ENCODE measurements at places on chromosomes 2 and 18.
A peak's percentile ranks its signal among the peaks of the same experiment; 100 is the strongest.

DNA sequence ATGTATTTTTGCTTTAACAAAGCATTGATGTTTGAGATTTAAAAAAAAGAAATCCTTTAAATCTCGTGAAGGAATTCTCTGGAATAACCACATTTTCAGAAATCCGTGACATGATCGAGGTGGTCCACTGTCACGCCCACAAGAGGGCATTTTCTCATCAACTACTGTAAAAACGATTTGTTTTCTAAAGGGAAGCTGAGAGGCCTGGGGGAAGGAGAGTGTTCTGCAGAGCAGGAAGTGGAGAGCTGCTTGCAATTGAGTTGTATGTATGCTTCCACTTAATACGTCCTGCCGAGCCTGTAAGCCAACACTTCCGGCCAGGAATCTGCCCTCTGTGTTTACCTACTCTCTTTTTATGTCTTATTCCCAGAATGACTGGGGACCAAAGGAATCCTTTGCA, 19.4 kb downstream of the KLHL29 start:
- peak; percentile 30 for DNase-seq

GRCh38 chr2:45169339-45170190, 160.3 kb upstream of the SIX2 start:
- no peak for DNase-seq

DNA sequence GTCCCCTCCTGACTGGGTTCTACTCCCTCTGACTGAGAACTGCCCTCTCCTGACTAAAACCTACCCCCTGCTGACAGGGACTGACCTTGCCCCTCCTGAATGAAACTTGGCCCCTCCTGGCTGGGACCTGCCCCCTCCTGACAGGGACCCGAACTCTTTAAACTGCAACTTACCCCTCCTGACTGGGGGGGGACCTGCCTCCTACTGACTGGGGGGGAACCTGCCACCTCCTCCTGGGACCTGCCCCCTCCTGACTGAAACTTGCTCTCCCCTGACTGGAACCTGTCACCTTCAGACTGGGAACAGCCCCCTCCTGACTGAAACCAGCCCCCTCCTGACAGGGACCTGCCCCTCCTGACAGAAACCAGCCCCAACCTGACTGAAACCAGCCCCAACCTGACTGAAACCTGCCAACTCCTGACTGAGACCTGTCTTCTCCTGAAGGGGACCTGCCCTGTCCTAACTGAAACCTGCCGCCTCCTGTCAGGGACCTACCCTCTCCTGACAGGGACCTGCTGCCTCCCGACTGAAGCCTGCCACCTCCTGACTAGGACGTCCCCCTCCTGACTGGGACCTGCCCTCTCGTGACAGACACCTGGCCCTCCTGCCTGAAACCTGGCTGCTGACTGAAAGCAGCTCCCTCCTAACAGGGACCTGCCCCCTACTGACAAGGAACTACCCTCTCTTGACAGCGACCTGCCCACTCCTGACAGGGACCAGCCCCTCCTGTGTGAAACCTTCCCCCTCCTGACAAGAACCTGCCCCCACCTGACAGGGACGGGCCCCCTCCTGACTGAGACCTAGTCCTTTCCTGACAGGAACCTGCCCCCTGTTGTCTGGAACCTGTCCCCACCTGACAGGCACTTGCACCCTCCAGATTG, 87.1 kb downstream of the PXDN start:
- DNase-seq, result no peak

GRCh38 chr2:214261683-214262082, 149.2 kb upstream of the VWC2L start:
- no peak for DNase-seq

DNA sequence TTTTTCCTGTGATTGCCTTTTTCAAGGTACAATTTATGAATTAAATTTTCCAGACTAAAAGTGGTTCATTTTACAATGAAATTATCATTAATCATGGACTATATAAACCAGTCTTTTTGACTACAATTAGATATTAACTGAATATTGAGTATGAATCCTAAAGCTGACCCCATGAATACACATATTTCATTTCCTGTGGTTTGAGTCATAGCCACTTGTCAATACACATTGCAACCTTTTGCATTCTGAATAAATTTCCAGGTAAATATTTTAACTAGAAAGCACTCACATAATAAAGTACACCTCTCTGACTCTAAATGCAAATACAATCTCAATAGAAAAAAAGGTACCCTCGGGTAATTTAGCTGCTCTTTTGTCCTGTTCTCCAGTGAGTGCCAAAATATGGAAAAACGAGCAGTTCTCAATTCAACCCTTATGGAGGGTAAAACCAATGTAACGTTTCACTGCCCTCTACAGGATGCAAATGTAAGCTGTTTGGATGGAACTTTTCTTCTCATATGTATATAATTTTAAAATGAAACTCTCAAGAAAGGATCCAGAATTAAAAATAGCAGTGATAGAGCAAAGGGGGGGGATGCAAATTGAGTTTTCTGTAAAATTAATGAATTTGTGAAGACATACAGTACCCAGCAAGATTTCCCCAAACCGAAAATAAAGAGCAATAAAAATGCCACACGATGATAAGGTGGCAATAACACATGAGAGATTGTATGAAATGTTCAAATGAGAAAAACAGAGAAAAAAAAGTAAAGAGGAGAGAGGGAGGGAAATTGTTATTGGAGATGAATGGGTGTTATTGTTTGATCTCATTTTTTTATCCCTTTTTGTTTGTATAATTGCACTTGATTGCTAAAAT, 1795.7 kb upstream of the PIK3C3 start:
- no peak for DNase-seq

- no peak for DNase-seq
Measured at GRCh38 chr2:25379535-25379934, 37.8 kb upstream of the DNMT3A start.

GRCh38 chr18:46623541-46623940, 33.5 kb downstream of the LOXHD1 start:
- DNase-seq, result peak; percentile 46

DNA sequence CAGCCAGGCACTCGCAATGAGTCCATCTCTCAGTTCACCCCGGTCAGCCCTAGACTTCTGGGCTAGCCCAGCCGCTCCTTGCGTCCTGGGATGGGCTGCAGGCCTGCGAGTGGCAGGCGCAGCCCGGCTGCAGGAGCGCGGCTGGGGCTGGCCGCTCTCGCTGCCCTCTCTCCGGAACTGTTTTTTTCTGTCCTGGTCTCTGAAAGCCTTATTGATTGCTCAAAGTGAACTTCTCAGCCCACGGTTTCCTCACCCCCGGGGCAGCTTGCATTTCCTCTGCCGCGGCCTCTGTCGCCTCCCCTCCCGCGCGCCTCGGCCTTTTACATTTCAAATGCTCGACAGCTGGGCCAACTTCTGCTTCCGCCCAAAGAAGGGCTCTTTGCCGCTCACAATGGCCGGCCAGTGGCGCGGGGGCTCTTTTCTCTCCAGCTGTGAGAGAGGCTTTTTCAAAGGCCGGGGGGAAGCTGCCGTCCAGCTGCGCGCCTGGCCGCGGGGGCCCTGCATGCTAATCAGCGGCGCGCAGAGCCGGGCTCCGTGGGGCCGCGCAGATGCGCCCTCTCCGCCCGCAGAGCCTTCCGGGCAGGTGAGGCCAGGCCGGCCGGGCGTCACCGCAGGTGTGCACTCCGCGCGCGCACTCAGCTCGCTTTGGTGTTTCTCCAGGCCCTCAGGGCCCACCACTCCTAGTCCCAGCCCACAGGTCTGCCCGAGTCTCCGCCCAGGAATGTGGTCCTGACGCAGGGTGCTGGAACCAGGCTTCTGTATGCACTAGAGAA, 513.8 kb downstream of the RNF144A start:
- peak; percentile 54 for DNase-seq

GRCh38 chr2:240068193-240068592, 14.9 kb upstream of the OR6B3 start:
- DNase-seq, result no peak

DNA sequence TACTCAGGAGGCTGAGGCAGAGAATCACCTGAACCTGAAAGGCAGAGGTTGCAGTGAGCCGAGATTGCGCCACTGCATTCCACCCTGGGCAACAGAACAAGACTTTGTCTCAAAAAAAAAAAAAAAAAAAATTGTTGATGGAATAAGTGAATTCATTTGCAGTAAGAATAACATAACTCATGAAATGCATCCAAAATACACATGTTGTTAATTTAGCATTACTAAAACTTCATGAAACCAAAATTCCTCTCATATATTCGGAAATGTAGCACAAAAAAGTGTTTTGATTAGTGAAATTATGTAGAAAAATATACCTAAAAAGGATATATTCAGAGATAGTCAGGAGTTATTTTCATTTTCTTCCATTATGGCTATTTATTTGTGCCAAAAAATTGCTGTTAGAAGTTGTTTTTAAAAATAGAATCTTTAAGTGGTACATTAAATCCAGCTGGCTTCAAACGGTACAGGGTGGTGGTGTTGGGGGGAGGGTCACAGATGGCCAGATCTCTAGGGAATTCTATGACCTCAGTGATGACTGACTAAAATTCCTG, 78.2 kb upstream of the UGP2 start:
- DNase-seq, result no peak

DNA sequence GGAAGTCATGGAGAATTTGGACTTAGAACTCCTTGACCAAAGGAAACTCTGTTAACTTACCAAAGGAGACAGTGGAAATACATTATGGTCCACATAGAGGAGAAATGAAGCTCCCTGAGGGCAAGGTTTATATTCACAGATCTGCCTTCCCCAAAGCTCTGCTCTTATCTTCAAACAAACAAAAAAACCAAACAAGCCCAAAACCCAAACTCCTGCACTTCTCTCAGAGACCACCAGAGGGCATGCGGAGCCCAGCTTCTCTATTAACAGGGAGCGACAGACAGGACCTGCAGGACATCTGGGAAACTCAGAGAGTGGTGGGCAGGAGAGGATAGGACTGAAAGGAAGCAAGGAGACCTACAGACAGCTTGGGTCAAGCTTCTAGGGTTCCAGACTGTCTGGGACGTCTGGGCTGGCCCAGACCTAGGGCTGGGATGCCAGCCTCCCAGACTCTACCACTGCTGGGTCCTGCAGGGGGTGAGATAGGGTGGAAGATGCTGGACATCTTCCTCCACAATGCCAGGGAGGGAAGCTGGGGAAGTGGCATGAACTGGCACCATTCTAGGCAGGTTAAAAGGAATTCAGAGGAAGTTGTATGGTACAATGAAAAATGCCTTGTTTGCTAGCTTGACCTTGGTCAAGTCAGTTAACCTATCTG, 4.0 kb upstream of the WNT10A start:
- peak; percentile 80 for DNase-seq

DNA sequence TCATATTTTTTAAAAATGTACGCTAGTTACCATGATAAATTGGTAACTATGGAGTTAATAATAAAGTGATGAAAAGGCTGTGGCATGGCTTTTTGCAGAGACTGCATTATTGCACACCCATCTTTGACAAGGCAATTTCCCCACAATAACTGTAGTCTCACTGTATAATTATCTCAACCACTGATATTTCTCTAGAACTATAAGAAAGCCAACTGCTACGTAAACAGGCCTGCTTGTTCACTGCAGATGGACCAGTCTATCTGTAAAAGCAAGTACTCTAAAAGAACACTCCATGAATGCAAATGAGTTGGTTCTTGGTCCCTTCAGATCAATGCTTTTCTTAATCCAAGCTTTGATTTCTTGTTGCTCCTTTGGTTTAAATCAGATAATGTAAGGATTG, 218.7 kb downstream of the RBM43 start:
- no peak for DNase-seq

DNA sequence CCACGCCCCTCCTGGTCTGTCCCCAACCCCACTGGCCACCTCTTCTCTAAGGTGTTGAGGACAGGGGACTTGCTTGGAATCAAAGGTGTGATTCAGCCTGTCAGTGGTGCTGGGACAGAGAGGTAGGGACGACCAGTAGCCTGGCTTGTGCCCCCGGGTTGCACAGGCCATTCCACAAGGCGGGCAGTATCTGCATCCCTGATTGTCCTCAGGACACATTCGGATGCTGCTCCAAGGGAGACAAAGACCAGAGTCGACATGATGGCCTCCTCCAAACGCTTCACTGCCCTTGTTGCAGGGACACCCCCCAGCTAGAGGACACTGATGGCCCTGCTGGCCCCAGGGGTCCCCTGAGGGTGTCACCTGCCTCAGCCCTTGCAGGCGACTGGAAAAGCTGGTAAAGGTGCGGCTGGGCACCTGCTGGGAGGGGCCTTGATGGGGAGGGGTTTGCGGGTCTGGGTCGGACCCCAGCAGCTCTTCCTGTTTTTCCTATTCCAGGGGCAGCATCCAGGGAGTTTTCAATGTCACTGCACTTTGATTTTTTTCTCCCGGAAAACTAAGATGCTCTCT, 98.0 kb downstream of the PTGR3 start:
- DNase-seq, result no peak

DNA sequence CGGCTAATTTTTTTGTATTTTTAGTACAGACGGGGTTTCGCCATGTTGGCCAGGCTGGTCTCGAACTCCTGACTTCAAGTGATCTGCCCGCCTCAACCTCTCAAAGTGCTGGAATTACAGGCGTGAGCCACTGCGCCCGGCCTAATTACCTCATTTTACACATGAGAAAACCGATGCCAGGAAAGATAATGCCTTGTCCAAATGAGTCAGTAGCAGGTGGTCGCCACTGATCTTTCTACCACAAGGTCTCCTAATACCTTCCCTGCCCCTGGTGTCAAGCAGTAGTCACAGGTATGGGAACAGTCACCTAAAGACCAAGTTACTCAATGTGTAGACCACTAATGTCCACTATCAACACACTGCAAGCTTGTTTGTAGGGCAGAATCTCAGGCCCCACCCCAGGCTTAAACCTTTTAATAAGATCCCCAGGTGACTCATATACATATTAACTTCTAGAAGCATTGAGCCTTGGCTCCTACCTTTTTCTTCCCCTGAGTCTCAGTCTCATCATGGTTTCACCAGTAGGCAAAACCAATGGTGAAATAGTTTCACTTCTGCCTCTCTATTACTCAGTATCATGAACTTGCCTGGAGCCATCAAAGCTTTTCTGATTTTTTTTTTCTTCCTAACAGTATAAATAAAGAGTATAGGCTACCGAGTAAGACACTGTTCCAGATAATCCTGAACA, 6.9 kb upstream of the EPB41L5 start:
- DNase-seq, result no peak

DNA sequence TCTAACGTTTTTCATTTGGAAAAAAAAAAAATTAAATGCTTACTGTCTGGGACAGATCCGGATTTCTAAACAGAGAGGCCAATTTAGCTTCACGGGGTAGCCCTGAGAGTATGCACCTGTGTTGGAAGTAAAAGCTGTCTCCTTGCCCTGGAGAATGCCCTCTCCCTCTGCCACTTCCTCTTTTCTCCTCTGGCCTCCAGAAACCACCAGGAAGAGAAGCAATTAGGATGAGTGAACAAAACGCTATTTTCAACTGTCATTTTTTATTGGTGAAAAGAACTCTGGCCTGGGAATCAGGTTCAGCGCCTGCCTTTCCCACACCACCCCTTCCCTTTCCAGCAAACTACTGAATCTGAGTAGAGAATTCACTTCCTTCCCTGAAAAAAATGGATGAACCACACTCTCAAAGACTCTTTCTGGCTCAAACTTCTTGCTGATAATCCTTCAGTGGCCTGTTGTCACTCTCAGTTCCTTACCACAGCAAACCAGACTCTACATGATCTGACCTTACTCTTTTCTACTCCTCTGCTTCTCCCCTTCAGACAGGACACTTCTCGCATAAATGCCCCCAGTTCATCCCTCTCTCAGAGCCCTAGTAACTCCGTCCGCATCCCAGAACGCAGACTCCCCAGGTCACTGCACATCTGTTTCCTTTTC, 29.8 kb downstream of the KLF7 start:
- DNase-seq, result no peak

- peak; percentile 46 for DNase-seq
Measured at GRCh38 chr2:153519257-153519875, 40.8 kb upstream of the RPRM start.
